Stimulated activated CD4-positive, alpha-beta T cell treated with anti-CD3 and anti-CD28 coated beads, Interleukin-12 subunit alpha, Interleukin-12 subunit beta, amount 100 ng/mL, for 4 hours (primary cell): ENCODE measurements at places on chromosomes 11 and 22.

DNA sequence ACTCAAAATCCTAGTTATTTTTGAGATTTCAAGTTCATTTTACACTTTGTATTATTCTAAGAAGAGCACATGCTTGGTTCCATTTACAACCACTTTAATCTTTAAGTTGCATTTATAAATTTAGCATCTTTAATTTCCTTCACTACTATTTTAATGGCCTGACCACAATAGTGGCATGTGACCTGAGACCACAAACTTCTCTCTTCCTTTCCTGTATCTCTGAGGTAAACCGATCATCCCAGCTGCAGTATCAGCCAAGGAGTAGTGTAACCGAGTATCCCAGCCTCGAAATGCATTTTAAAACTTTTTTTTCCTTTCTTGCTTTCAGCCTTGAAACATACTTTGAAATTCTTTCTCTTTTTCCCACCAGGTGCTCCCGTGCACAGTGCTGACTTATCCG lies 28.7 kb upstream of the CBX6 start:
- no peak for DNase-seq

DNA sequence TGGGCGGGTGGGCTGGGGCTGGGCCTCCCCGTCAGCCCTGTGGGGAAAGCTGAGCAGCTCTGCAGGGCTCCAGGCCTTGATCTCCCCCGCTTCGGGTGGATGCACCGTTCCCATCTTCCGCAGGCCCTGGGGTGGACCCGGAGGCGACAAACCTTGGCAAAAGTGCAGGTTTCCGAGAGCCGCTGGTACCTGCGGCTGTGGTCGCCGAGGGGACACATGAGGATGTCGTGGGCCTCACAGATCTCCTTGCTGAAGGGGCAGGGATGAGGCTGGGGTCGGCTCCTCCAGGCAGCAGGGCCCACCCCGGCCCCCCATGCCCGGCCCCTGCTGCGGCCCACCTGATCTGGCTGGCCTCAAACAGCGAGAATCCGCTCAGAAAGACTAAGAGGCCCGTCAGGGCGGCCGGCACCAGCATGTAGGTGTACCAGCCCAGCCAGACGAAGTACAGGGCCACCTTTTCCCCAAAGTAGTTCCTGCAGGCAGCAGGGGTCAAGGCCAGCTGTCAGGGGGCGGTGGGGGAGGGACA lies 11.8 kb downstream of the ANO9 start:
- no peak for DNase-seq

DNA sequence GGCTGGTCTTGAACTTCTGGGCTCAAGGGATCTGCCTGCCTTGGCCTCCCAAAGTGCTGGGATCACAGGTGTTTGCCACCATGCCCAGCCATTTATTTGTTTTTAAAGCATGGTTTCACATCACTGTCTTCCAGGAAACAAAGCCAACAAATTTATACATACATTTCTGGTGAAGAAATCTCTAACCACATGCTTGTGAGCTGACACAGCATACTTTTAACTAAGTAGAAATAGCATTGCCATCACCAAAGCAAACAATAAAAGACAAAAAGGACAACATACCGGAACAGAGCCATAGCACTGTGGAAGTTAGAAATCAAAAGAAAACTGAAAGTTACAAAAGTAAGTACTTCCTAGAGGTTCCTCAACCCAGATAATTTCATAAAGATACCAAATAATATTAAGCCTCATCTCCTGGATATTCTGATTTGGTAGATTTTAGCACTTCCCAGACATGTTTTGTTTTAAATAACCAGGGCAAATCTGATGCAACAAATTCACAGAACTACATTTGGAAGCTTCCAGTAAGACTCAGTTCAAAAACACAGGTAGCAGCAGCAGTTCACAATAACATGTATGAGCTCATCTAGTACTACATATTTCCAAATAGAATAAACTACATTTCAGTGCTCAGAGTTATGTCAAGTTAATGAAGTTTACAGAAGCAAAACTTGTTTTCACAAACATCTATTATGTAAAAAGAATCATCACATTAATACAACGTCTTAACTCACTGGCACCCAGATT lies 70.6 kb downstream of the RRAS2 start:
- DNase-seq: no peak

GRCh38 chr11:66987924-66988637 lies 13.0 kb downstream of the C11orf86 start:
- no peak for DNase-seq

DNA sequence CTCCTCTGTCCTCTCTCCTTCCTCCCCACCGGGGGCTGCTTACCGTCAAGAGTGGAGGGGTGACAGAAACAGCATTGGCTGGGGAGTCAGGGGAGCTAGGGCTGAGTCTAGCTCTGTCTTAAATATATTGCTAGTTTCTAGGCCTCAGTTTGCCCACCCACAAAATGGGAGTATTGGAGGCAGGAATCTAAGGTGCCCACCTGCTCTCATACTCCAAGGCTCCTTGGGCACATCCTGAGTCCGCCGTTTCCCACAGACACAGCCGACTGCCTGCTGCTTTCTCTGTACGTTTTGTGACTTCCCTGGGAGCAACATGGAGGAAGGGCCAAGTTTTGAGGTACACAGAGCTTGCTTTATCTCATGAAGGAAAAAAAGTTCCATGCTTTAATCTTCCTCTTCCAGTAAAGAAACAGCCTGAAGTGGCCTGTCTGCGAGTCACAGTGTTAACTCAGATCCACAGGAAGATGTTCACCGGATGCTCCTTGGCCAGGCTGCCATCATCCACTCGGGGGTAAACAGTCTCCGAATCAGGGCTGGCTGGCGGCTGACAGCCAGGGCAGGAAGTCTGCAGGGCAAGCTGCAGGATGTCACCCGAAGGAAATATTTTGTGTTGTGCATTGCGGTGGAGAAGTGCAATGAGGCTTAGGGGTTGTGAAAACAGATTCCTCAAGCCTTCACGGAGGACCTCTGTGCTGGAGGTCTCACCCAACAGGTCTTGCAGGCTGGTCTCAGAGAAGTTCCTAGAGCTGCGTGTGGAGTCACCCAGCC lies 11.0 kb upstream of the CERK start:
- peak; percentile 31 for DNase-seq

DNA sequence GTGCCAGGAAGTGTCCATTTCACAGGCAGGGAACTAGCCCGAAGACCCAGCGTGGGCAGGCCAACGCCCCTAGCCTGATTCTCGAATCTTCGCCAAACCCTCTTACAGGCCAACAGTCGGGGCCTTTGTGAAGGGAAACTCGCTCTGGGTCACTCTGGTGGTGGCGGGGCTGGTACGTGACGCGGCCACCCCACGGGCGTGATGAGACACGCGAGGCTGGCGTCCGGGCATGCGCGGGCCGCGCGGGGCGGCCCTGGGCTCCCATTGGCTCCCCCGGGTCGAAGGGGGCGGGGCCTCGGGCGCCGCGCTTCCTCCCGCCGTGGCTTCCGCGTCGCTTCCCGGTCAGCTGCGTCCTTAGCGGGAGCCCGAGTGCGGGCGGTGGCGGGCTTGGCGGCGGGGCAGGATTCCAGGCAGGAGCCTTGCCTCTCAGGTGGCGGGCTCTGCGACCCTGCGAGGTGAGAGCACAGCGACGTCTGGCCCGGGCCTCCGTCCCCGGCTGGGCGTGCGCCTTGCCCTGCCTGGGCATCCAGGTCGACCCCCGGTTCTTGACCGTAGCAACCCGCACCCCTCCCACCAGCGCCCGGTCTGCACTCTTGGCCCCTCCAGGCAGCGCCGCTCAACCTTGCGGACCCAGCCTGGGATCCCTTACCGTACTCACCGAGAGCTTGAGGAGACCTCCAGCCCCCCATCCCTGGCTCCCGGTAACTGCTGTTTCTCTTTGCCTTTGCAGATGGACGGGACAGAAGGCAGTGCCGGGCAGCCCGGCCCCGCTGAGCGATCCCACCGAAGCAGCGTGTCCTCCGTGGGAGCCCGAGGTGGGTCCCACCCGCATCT lies at the start of gene FRMD8:
Gene FRMD8 (plus strand): TSS at position 331 of the 834 bp plus-strand sequence. CDS start 400 bp downstream, at position 731.
- DNase-seq: peak; percentile 85

GRCh38 chr11:96389720-96390487 lies at the start of the genes CCDC82 and JRKL:
Gene CCDC82 (minus strand): TSS chr11:96389912. CDS start chr11:96384747, 5,165 bp downstream.
Gene JRKL (plus strand): TSS chr11:96390013. CDS start chr11:96390650, 637 bp downstream.
- DNase-seq: peak; percentile 99

DNA sequence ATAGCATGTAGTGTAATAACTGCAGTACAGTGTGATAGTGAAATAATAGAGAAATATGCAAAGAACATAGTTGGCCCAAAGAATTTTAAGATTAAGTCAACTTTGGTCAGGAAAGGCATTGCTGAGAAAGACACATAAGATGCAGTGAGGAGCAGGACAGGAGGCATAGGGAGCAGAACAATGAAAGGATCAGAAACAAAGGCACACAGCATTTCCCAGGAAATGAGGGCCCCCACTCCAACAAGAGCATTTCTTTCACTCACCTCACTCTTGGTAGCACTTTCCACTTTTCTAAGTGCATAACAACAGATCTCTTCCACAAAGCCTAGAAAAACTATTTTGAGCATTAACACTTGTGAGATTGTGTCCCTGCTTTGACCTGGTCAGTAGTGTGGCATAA lies 238.4 kb upstream of the FAT3 start:
- no peak for DNase-seq
